ENCODE measurements at places on chromosomes 5 and 9. TPM values are rescaled to one million over a fixed set of nuclear protein-coding genes. Genes with fewer than 3 reads are reported as not detected.

GRCh38 chr5:96337048-96337781, 95.8 kb downstream of the PCSK1 start:
- no peak overlapping the region for H3K4me3 ChIP-seq
- no peak for DNase-seq
- H3K27ac ChIP-seq, result no peak overlapping the region
- H3K27me3 ChIP-seq, result no peaks in the 10 kb centered on the region

DNA sequence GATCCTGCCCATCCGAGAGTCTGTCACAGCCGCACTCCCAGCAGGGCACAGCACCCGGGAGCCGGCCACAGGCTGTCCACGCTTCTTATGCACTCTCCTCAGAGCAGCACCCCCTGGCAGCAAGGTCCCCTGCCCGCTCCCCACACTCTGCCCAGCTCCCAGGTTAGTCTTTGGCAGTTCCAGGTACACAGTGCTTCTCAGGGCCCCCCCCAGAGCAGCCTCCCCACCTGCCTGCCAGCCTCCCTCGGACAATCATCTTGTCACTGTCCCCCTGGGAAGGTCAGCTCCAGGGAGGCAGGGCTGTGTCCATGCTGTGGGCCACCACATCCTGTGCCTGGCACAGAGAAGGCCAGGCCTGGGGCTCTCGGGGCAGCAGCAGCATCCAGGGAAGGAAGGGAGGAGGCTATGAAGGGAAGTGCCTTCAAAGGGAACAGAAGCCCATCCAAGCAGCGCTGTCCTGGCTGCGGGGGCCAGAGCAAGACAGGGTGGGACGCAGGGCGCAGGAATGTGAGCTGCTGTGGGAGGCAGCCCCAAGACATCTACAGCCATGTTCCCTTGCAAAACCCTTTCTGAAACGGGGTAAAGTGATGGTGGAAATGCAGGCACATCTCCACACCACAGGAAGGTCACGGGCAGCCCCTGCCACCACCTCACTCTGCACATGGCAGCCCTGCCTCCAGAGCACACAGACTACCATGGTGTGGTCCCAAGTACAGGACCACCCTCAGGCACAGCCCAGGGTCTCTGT, 68.6 kb upstream of the ADAMTS2 start:
- no peak overlapping the region for H3K27ac ChIP-seq
- H3K36me3 ChIP-seq, result no peaks in the 10 kb centered on the region
- DNase-seq, result no peak
- no peak overlapping the region for H3K4me3 ChIP-seq

ZSWIM6 gene
- total RNA-seq, result 4.3 TPM

DNA sequence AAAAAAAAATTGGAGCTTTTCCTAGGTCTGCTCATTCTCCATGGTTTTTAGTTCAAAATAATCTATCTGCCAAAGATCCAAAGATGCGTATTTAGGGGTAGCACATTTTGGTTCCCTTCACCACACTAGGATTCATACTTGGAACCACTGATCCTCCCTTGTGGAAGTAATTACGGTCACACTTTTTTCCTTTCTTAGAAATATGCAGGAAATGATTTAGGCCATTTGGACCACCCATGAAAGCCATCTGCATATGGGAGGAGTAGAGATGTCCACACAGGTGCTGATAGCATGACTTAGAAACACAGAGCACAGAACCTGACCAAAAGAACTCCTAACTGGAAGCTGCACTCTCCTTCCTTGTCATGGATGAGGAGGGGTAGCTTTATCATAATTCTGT, 105.9 kb upstream of the RAI14 start:
- H3K27me3 ChIP-seq, result no peaks in the 10 kb centered on the region
- no peaks in the 10 kb centered on the region for H3K36me3 ChIP-seq
- H3K4me1 ChIP-seq, result no peaks in the 10 kb centered on the region
- no peak for DNase-seq
- H3K27ac ChIP-seq, result no peak overlapping the region

DNA sequence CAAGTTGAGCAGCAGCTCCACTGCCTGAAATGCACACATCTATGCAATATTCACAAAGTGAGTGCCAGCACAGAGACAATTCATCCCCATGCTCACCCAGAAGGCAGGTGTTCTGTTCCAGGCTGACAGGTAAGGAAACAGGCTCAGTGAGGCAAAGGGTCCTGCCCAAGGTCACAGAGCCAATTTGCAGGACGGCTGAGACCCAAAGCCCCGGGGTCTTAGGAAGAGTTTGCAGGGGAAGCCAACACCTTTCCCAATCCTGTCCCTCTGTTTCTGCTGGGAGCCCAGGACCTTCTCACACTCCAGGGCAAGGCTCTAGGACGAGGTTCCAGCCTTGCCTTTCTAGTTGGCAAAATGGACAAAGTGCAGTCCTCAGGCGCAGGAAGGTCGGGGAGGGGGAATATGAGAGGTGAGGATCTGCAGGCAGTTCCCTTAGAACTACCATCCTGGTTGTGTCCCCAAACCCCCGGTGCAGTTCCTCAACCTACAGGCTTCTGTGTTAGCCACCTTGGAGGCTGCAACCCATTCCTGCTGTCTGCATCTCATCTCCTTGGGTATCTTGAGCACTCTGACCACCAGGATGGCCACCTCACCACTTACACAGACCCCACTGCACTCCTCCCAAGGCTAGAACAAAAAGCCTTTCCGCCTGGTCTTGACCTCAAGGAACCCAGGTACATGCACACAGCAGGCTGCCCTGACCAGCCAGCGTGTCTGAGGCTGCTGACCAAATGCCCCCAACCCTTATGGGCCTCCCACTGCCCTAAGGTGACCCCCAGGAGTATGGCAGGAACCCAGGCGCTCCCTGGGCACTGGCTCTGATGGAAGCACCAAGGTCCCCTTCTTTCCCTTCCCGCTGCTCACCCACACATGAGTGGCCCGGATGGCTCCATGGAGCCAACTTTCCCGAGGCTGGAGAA, 1.9 kb upstream of the BRD3 start:
- no peaks in the 10 kb centered on the region for H3K36me3 ChIP-seq
- H3K4me1 ChIP-seq, result peaks cover 9% of the 10 kb centered on the region
- DNase-seq, result no peak
- H3K27ac ChIP-seq, result no peak overlapping the region
- peak overlapping the region; percentile 84 for H3K4me3 ChIP-seq

- H3K27me3 ChIP-seq, result no peaks in the 10 kb centered on the region
- no peaks in the 10 kb centered on the region for H3K36me3 ChIP-seq
- no peak overlapping the region for H3K4me3 ChIP-seq
- no peaks in the 10 kb centered on the region for H3K4me1 ChIP-seq
- DNase-seq, result no peak
Observed at GRCh38 chr5:109953761-109954160, 264.0 kb downstream of the MAN2A1 start.

DNA sequence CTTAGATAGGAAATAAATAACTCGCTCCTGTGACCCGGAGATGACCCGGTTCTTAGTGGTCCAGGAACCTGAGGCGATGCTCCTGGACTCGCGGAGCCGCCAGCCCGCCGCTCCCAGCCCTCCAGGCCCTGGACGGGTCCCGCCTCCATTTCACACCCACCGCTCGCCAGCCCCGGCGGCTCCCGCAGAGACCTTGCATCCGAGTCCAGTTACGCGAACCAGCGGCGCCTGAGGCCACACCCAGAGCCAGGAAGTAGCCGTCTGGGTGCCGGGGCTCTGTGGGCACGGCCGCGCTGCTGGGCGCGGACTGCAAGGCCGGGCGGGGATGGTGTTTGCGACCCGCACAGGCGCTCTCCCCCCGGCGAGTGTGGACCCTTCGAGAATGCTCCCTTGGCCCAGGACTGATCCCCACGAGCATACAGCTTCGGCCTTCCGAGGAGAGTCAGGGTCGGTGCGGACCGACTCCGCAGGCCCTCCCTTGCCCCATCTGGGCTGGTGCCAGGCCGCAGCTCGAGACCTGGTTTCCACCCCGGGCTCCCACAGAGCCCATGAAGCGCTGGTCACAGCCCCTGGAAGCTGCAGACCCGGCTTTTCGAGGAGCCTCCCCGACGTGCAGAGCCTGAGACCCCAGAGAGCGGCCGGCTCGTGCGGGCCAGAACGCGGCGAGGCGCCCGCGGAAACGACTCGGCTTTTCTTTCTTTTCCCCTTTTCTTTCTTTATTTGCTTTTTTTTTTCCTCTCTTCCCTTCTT, 5.2 kb upstream of the BARX1 start:
- no peaks in the 10 kb centered on the region for H3K27me3 ChIP-seq
- no peaks in the 10 kb centered on the region for H3K36me3 ChIP-seq
- no peaks in the 10 kb centered on the region for H3K4me1 ChIP-seq
- H3K27ac ChIP-seq, result no peak overlapping the region

DNA sequence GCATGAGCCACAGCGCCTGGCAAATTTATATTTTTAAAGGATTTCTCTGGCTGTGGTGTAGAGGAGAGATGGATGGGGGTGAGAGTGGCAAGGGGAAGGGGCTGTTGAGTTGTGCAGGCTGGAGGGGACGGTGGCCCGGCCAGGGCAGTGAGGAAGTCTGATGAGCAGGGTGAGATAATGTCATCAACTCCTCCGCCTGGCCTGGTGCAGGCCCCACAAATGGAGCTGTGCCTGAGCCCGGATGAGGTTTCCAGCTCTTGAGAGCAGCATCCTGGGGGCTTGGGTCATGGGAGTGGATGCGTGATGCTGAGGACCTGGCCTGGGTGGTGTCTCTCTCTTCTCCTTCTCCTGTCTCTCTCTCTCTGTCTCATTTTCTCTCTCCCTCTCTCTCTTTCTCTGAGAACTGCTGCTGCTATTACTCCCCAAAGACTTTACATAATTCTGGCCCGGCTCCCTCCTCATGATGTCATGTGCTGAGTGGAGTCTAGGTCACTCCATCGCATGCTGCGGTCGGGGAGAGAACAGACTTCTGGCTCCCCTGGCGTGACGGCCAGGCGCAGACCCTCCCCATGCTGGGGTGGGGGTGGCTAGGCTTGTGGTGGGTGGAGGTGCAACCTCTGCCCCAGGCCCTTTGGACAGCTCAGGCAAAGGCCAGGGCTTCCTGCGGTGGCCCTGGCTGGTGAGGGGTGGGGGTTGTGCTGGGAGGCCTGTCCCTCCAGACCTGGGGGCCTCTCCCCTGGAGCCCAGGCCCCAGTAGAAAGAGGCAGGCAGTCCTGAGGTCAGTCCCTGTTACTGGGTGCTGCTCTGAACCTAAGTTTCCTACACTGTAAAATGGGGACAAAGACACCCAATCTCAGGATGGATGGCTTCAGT, 26.4 kb downstream of the FGF18 start:
- no peak overlapping the region for H3K4me3 ChIP-seq
- H3K36me3 ChIP-seq, result no peaks in the 10 kb centered on the region
- no peak for DNase-seq
- no peaks in the 10 kb centered on the region for H3K4me1 ChIP-seq
- peaks cover 8% of the 10 kb centered on the region for H3K27me3 ChIP-seq

C9orf153 gene
- 1.9 TPM for total RNA-seq

STOM gene
- total RNA-seq, result 3.1 TPM

DNA sequence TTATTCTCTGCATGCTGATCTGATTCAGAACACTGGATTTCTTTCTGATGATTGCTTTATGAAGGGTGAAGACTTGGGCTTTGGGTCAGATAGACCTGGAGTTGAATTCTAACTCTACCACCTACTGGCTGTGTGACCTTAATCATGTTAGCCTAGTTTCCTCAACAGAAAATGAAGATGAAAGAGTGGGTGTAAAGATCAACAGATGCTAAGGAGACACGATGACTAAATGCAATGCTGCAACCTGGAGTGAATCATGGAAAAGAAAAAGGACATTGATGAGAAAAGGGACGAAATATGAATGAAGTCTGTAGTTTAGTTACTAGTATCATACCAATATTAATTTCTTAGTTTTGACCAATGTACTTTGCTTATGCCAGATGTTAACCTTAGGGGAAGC, 27.8 kb upstream of the DENND1A start:
- H3K4me1 ChIP-seq, result no peaks in the 10 kb centered on the region
- no peaks in the 10 kb centered on the region for H3K27me3 ChIP-seq
- DNase-seq, result no peak

GRCh38 chr9:8779478-8779877, 979.9 kb upstream of the DMAC1 start:
- no peaks in the 10 kb centered on the region for H3K27me3 ChIP-seq
- H3K27ac ChIP-seq, result no peak overlapping the region
- no peaks in the 10 kb centered on the region for H3K36me3 ChIP-seq
- DNase-seq, result no peak

DNA sequence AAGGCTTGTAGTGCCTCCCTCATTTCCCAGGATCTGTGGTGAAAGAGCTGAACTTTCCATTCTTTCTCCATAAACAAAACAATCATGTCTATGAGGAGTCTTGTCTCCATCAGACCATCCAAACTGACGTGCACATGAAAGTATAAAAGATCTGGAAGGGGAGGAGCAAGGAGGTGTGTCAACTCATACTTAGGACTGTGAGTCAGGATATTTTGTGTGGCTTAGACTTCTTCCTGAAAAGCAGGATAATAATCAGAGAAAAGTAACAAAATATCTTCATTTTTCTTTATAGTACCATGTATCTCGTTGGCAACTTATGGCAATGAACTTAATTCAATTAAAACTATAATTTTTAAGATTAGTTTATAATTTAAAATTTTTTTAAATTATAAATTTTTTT, 96.0 kb upstream of the PRRC1 start:
- no peak overlapping the region for H3K4me3 ChIP-seq
- H3K27ac ChIP-seq, result no peak overlapping the region
- H3K4me1 ChIP-seq, result no peaks in the 10 kb centered on the region
- DNase-seq, result peak; percentile 10
- peaks cover 29% of the 10 kb centered on the region for H3K27me3 ChIP-seq

- no peaks in the 10 kb centered on the region for H3K36me3 ChIP-seq
- no peak overlapping the region for H3K4me3 ChIP-seq
- DNase-seq, result no peak
- H3K27ac ChIP-seq, result no peak overlapping the region
- no peaks in the 10 kb centered on the region for H3K27me3 ChIP-seq
- peaks cover 8% of the 10 kb centered on the region for H3K4me1 ChIP-seq
Observed at GRCh38 chr5:53571403-53571802, 11.0 kb downstream of the NDUFS4 start.

GRCh38 chr9:87878989-87879511, 3.6 kb upstream of the SPATA31E1 start:
- no peak overlapping the region for H3K27ac ChIP-seq
- peaks cover 9% of the 10 kb centered on the region for H3K4me1 ChIP-seq
- H3K36me3 ChIP-seq, result no peaks in the 10 kb centered on the region
- H3K27me3 ChIP-seq, result no peaks in the 10 kb centered on the region

CD72 gene
- not detected for total RNA-seq

- no peaks in the 10 kb centered on the region for H3K36me3 ChIP-seq
- no peaks in the 10 kb centered on the region for H3K4me1 ChIP-seq
- no peak for DNase-seq
- no peak overlapping the region for H3K27ac ChIP-seq
Observed at GRCh38 chr5:56565644-56566043, 249.7 kb upstream of the MAP3K1 start.

GPR21 gene
- not detected for total RNA-seq

FCN1 gene
- not detected for total RNA-seq

CCNI2 gene
- not detected for total RNA-seq

DNA sequence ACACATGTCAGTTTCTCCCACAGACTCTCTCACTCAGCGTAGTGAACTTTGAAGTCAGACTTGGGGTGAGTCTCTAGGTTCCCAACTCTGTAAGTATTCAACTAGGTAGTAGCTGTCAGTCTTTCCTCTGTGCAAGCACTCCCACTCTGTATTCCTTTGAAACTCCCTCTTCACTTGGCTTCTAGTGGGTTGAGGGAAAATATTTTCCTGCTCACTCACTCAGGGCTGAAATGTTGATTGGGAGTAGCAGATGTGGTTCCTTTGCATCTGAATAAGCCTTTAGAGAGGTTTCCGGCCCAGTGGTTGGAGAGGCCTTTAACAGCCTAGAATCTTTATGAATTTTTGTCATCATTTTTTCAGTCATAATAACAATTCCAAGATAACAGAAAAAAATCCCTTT, 18.1 kb upstream of the ARRDC3 start:
- DNase-seq, result no peak
- no peak overlapping the region for H3K4me3 ChIP-seq
- no peaks in the 10 kb centered on the region for H3K4me1 ChIP-seq
- no peak overlapping the region for H3K27ac ChIP-seq
- H3K36me3 ChIP-seq, result no peaks in the 10 kb centered on the region
- H3K27me3 ChIP-seq, result no peaks in the 10 kb centered on the region

Data from PC-3 (cell line).